Iris pigment epithelial cell (primary cell): ENCODE measurements at places on chromosomes 5 and 9.

- DNase-seq: no peak
Measured at GRCh38 chr5:55220433-55221185, 6.5 kb downstream of the MCIDAS start.

DNA sequence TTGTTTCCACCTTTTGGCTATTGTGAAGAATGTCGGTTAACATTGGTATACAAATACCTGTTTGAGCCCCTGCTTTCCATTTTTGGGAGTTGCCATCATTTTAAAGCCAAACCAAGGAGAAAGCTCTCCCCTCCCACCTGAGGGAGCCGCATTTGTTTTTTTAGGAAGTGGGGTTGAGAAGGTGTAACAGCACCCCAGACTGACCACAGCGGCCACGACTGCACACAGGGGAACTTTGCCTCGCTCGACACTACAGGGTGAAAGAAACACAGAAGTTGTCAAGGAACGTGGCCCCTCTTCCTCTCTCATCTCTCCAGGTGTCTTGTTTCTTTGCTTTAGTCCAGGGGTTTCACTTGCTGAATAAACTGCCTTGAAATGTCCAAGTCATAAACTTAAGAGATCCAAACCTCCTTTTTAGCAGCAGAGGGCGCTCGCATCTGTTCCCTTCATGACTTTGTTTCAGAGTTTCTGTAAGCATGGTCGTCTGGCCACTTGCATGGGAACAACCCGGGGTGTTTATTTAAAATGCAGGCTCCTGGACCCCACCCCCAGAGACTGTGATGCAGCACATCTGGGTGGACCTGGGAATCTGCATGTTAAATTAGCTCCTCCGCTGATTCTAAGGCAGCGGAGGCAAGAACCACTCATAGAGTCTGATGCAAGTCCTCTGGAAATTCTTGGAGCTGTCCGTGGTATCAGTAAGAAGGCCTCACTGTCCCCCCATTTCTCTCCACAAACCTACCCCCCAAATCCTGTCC, 2.1 kb upstream of the TTLL11 start:
- peak; percentile 69 for DNase-seq

DNA sequence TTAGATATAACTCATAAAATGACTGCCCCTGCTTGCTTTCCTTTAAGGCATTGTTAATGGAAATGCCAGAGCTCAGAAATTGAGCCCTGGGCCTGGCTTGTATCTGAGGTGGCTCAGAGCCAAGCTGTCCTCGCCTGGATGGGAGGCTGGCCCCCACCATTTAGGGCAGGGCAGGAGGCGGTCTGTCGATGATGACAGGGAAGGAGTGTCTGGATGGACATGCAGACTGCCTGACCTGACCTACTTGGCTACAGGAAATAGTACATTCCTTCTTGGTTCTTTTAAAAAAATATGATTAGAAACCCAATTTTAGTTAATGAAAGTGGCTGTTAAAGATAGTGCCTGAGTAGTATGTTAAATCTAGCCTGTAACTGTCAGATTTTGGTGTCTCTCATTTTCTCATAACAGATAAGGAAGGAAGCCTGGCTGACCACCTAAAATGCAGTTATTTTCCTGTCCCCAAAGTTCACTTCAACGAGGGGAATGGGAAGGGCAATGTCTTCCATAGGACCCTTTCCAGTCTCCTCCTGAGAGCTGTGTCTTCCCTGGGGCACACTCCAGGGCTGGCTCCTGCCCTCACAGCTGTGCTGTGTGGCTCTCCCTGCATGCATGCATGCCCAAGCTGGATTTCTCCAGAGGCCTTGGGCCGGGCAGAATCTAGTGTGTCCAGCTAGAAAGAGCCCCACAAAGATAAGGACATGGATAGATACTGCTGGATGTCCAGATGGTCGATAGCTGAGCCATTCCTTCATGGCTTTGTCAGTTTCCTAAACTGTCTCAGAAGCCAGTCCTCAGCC, 42.3 kb downstream of the MACROH2A1 start:
- peak; percentile 92 for DNase-seq

DNA sequence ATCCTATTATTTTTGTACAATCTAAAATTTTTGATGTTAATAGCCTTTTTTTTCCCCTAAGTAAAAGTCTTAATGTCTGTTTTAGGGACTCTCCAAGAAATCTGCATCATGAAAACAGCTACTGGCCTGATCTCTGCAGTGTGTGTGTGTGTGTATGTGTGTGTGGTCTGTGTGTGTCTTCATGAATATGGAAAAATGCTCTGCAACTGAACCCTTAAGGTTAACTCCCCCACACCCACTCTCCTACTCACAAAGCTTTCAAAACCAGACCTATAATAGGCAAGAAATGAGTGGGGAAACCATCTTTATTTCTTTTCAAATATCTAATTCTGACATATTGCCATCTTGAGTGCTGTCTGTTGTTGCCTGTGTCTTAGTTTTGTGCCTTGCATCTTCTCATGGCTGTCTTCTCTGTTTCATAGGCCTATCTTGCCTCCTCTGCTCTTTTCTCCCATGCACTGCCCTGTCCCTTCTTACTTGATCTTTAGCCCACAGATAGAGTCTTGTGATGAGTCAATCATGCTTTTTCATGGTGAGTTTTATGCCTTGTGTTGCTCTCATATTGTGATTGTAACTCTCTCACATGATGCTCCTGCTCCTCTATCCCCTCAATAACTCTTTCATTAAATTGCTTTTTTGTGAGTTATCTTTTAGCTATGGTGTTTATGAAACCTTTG, 68.3 kb downstream of the CHSY3 start:
- DNase-seq: no peak

DNA sequence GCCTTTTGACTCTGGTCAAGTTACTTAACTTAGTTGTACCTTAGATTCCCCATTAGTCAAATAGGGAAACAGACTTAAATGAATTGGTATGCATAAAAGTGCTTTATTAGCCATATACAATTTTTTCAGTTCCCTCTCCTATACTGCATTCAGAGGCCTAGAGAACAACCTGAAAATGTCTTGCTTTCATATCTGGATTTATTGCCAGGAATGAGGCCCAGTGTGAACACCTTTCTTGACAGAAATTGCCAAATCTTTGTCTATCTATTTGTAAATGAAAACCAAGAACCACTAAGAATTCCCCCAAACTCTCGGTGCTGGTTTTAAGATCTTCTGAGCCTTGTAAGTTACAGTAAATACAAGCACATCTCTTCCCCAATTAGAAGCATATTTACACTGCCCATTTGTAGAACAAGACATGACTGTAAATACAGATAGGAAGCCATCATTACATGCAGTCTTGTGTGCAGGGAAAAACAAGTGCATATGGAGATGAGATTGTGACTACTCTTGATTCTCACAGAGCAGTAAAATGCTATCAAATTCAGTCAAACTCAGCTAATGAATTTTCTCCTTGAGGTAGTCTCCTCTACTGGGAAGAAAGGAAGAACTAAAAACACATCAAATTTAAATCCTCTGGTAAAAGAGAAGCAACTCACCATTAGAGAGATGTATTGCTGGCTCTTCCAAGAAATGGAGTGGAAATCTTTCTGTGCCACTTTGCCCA, 5.2 kb upstream of the FAM13B start:
- DNase-seq: no peak

DNA sequence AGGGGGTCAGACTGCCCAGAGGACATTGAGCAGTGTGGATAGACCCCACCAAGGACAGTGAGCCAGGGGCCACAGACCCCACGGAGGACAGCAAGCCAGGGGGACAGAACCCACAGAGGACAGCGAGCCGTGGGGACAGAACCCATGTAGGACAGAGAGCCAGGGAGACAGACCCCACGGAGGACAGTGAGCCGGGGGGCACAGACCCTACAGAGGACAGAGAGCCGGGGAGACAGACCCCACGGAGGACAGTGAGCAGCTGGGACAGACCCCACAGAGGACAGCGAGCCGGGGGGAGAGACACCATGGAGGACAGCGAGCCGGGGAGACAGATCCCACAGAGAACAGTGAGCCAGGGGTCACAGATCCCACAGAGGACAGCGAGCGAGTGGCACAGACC, 3.4 kb upstream of the ZDHHC11 start:
- DNase-seq: no peak

- no peak for DNase-seq
Measured at GRCh38 chr9:136484153-136485048, 1.6 kb upstream of the SEC16A start.

- DNase-seq: peak; percentile 67
Measured at GRCh38 chr9:95506428-95506677, 10.4 kb downstream of the PTCH1 start.

GRCh38 chr9:96686638-96687335, 31.7 kb upstream of the PRXL2C start:
- DNase-seq: peak; percentile 82

DNA sequence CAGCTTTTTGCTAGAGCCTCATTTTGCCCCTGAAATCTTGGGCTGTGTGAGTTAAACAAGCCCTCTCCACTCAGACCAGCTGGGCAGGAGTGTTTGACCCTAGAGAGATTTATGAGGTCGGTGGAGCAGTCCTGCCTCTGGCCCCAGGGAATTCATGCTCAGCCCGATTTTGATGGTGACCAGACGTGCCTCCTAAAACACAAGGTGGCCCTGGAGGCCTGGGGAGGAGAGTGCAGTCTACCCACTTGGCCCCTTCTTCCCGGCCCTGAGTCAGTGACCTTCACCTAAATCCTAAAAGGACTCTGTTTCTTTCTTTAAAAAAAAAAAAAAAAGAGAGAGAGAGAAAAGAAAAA, 86.6 kb upstream of the SAP30L start:
- DNase-seq: no peak

DNA sequence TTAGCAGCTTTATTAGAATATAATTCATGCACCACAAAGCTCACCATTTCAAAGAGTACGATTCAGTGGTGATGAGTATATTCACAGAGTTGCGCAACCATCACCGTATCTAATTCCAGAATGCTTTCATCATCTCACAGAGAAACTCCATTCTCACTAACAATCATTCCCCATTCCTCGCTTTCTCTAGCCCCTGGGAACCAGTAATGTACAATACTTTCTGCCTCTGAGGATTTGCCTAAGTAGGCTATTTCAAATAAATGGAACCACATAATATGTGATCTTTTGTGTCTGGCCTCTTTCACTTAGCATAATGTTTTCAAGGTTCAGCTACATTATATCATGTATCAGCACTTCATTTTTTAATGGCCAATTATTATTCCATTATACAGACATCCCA, 145.1 kb upstream of the ADAMTS16 start:
- peak; percentile 14 for DNase-seq

- DNase-seq: no peak
Measured at GRCh38 chr5:4083591-4084337, 488.1 kb downstream of the IRX1 start.

GRCh38 chr5:125700380-125700861, 722.8 kb upstream of the GRAMD2B start:
- DNase-seq: peak; percentile 12

DNA sequence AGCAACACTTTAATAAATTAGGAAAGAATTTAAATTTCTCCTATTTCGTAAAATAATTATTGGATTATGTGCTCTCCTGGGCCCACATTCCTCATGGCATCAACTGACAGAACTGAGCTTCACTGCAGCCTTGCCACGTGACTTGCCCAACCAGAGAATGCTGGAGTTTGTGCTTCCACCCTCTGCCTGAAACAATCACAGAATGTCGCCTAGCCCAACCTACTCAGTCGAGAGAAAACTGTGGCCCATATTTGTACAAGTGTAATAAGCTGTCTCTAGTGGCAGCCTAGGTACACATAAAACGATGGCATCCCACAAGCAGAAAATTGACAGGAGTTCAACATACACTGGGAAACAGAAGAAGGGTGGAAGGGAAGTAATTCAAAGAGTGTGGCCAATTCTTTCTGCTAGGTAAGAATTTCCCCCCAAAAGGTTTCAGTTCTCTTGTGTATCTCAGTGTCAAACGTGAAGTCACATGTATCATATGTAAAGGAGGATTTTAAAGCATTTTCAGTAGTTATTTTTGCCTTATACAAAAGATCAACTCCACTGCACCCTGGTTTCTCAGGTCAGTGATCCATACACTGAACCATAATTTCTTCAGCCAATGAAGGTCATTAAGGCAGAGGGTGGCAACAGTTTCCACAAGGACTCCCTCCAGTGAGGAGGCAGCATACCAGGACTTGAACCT, 41.7 kb downstream of the ZNF608 start:
- no peak for DNase-seq

DNA sequence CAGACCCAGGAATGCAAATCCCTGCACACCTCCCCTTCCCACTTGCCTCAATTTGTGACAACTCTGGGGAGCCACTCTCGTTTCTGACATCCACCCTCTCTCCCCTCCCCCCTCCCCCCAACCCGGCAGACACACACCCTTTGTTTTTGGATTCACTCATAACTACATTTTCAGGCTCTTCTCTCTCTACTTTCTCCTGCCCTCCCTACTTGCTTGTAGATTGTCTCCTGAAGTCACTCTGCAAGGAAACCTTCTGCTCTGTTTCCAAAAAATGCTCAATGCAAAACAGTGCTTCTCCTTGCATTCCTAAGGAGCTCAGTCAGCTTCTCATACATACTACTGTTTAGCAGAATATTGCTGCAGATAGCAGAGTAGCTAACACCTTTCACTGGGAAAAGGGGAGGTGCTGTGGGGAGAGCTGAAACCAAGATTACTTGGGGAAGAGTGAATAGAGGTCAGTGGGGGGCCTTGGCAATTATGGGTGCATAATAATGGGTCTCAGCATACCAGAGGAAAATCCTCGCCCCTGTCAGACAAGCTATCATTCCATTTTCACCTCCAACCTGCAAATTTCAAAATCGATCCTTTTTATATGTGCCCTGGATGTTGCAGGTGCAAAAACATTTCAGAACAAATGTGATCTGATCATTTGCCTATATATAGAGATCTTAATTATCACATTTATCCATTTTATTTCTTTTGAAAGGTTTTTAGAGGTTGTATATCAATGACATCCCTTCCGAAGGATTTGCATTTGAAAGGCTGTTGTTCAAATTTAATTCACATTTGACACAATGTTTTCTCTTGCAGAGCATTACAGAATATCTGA, 1860.7 kb upstream of the WWC1 start:
- peak; percentile 0 for DNase-seq

DNA sequence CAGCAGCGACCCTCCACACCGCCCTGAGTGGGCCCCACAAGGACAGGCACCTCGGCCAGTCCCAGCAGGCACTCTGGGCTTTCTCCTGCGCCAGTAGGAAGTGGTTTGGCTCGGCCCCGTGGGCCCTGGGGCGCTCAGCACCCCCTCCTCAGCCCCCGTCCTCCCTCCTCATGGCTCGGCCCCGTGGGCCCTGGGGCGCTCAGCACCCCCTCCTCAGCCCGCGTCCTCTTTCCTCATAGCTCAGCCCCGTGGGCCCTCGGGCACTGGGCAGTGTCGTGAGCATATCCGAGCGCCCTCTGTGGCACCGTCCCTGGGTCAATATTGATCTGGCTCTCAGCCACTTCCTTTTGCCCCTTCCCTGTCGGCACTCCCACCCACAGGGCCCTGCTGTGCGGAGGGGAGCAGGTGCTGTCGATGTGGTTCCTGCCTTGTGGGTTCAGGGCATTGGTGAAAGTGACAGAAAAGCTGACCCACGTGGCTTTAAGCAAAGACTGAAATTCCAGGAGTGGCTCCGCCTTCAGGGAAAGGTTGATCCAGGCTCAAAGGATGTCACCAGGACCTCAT, 5.5 kb upstream of the SCGB3A1 start:
- DNase-seq: no peak

DNA sequence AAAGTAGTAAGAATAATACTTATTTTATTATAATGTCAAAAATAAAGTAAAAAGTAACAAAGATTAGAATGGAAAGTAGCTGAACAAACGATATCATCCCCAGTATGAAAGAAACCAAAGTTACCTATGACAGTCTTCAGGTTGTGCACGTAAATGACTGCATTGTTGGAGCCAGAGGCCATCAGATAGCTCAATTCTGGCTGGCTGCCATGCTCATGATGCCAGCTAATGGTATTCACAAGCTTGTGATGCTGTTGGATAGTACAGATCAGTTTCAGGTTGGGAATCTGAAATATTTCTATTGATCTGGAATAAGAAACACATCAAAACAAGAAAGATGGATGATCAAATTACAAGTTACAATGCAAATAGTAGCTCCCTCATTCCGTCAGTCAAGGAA, 21.1 kb downstream of the GEMIN5 start:
- no peak for DNase-seq
